ENCODE measurements at places on chromosomes 6 and 20.

- DNase-seq = no peak
Observed at GRCh38 chr20:57195469-57196100, 70.9 kb downstream of the BMP7 start.

DNA sequence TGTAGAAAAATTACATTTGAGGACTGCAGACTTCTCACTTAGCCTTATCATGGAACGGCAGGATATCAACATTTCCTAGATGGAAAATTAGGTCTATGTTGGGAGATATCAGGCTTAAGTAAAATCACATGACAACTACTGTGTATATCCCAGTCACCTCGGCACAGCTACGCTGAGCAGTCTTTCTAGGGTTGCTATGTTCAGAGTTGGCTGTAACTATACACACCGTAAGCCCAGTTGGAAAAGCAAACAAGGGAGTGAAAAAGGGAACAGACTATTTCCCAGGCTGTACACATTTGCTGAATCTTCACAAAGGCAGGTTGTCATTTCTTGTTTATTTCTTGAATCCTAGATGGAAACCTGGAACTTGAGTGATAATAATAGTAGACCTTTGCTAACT lies 80.7 kb upstream of the PTPRK start:
- DNase-seq = no peak

DNA sequence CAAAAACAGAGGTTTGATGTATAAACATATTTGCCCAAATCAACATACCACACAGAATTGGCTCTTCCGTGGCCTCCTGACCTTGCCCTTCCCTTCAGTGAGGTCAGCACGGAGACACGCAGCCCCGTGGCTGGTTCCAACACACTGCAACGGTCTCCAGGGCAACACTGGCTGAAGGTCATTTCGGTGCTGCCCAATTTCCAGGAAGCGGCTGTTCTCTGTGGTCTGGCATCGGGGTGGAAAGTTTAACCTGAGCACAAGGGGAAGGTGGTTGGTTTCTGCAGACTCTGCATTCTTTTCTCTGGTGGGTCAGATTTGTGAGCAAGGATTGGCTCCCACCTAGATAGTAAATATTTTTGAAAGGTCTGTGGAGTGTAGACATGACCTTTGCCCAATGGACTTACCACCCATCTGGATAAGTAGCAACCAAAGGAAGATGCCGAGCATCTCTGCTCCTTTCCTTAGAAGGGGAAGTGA lies 177.6 kb upstream of the PHACTR1 start:
- DNase-seq = no peak

DNA sequence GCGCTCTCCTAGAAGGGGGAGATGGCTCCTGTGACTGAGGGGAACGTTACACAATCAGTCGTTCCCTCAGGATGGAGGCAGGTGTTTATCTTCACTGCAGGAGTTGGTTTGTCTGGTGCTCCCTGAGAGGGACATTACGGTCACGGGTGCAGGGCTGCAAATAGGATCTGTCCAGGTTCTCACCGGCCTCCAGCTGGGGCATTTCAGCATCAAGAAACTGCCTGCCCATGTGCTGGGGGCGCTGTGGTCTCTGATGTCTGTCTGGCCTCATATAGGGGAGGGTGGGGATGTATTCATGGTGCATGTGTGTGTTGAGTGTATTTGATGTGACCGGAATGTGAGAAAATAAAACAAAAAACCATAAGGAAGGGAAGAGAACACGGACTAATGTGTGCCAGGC lies 77.1 kb downstream of the TBC1D7 start:
- no peak for DNase-seq

DNA sequence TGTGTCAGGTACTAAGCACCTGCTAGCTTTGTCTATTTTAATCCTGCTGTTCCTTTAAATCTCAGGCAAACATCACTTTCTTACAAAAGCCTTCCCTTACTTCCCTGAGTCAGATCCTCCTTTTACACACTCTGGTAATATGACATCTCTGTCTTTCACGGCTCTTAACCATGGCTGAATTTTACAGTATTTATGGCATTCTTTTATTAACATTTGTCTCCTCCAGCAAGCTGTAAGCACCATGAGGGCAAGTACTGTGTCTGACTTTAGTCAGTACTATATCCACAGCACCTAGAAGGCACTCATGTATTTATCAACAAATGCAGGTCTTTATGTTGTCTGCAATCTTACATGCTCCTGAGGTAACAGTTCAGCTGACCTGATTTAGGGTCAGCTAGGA lies 33.7 kb upstream of the HBS1L start:
- no peak for DNase-seq

- no peak for DNase-seq
Observed at GRCh38 chr6:17700421-17701416, 6.0 kb downstream of the NUP153 start.

- DNase-seq = no peak
Observed at GRCh38 chr6:108837236-108837971, 10.8 kb upstream of the ARMC2 start.

- no peak for DNase-seq
Observed at GRCh38 chr6:170265655-170266054, 25.2 kb downstream of the DLL1 start.

- no peak for DNase-seq
Observed at GRCh38 chr6:124983383-124984083, 21.3 kb downstream of the RNF217 start.

DNA sequence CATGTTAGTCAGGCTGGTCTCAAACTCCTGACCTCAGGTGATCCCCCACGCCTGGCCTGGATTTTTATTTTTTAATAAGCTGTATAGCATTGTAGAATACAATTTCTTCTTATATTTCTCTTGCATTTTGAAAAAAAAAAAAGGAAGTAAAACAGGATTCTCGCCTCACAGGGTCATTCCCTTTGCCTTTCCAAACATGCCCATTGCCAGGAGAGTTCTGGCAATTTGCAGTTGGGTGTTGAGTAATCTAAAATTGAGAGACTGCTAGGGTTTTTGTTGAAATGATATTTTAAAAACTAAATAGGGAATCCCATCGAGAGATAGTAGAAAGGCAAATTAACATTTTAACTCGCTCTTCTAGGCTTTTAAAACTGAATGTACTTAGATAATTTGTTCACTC lies 196.1 kb downstream of the JARID2 start:
- no peak for DNase-seq

DNA sequence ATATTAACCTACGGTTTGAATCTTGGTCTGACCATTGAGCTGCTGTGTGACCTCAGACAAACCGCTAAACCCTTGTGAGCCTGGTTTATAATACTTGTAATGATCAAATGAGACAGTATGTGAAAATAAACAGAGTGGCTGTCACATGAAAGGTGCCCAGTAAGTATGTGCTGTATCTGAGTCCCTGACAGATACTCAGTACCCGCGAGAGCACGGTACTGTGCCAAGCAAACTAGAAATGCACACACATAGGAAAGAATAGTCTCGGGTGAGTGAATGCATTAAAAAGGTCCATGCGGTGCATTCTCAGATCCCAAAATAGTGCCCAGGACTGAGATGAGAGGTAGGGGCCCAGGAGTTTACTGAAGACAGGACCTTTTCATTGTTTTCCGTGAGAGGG lies 93.3 kb downstream of the PPP1R14C start:
- no peak for DNase-seq

GRCh38 chr6:144413418-144413817 lies 128.3 kb downstream of the UTRN start:
- DNase-seq = no peak

DNA sequence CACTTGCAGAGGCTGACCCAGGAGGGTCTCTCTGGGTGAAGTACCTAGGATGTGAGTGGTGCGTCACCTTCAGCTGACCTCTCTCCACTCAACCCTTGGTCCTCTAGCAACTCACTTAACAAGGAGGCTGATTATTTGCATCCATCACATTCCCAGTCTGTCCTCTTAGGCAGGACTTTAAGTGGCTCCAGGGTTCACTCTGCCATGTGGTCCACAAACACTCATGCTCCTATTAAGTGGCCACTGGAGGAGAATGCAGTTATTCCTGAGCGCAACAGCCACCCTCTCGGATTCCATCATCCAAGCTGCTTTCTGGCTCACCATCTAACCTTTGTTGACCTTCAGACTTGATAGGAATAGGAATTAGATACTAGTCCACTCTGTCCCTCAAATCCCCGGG lies 61.1 kb upstream of the SCAF8 start:
- DNase-seq = no peak

- no peak for DNase-seq
Observed at GRCh38 chr6:21752054-21752811, 158.7 kb downstream of the SOX4 start.

DNA sequence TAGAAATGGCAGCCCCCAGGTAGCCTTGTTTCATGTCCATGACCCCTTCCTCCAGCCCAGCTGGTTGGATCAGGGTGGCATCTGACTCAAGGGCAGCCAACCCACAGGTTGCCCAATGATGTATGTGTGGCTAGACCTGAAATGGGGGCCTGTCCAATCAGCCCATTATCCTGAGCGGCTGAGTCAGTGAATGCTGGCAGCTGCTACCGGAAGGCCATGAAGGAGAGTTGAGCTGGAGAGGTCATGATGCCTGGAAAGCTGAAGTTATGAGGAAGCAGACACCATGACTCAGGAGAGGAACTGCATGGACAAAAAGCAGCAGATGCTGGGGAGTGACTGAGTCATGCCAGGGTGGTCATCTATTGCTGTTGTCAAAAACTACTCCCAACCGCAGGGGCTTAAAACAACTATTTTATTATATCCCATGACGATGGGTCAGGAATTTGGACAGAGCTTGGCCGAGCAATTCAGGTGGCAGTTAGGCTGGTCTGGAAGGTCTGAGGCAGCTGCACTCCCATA lies 67.3 kb downstream of the MDGA1 start:
- no peak for DNase-seq

DNA sequence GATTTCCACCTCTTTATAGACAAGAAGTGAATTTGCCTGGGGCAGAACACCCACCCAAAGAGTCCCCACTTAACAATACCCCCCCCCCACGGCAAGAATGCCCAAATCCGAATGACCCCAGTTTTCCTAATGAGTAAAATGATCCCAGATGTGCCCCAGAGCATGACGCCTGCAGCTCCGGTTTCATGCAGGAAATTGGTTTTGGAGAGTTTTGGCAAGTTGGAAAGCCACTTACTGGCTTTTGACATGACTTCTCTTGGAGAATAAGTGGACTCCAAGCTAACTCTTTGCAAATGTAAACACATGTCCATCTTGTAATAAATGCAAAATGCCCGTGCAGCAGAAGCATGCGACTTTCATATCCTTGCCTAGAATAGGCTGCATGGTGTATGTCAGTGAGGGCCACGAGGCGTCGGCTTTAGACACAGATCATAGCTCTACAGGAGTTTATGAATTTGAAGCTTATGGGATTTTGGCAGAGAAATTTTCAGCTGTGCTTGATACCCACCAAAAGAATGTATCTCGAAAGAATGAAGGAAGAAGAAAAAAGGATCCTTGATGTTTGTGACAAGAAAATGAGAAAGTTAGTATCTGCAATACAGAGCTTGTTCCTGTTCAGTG lies 24.2 kb downstream of the EDN3 start:
- no peak for DNase-seq

- no peak for DNase-seq
Observed at GRCh38 chr6:106117579-106117978, 31.4 kb downstream of the PRDM1 start.

- no peak for DNase-seq
Observed at GRCh38 chr6:16727996-16728395, 33.3 kb downstream of the ATXN1 start.

DNA sequence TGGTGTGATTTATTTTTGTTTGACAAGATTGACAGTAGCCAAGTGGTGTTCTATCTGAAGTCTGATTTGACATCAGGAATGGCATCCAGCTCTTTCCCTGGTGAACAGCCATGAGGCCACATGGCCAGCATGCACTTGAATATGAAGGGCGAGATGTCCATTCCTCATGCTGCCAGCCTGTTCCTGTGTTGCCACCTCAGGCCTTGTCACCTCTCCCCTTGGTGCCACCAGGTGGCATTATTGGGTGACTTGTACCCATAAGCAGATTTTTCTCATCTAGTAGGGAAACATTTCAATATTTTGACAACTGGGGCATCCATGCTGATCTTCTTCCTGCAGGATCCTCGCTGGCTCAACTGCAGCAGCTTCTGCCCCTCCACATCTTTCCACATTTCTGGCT lies 199.1 kb downstream of the ERMARD start:
- no peak for DNase-seq

DNA sequence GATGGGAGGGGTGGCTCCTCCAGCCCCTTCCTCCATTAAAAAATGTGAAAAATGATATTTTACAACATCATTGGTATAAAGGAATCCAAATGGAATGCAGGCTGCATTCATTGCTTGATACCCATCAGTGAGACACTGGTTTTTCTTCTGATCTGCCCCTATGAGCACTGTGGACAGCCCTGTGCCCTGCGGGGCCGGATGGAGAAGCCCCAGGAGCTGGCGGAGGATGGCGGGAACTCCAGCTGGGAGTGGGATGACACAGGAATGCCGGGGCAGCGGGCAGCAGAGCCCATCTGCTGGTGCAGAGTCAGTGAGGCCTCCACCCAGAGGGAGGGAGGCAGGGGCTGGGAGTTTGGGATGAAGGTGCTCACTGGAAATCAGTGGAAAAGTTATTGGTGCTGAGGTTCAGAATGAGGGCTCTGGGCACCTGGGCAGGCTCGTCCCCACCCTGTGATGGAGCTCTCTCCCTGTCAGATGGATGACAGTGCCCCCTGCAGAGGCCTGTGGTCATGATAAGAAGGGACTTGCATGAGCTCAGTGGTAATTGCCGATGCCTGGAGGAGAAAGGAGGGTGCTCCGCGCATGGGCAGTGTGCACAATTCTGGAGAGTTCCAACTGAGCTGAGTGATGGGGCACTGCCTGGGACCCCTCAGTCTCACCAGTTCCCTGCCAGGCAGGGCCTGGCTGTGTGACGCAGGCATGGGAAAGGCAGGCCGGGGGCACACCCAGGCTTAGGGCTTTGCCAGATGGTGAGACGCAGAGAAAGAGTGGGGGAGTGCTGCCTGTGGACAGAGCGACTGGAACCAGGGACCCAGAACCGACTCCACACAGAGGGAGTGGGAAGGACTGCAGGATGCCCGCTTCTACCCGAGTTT lies 23.2 kb downstream of the CTCFL start:
- no peak for DNase-seq

DNA sequence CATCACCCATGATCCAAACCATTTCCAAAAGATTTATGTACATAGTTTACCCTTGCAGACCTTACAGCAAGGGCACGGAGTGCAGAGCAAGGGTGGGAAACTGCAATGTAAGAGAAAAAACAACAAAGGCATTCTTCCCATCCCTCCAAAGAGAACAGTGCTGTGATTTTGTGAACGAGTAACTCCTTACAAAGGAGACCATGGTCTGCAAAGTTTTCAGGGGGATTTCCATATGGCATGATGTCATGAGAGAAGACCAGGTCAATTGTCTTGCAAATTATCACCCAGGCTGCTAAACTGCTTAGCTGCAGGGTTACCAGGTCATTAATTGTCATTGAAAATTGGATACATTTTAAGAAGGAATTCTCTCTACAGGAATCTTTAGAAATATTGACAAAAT lies 58.3 kb downstream of the LAMP5 start:
- no peak for DNase-seq

- no peak for DNase-seq
Observed at GRCh38 chr20:46328200-46328882, 20.0 kb upstream of the CDH22 start.

All from esophagus squamous epithelium (tissue), 5 donors.